ENCODE measurements at places on chromosomes 2 and 18.

DNA sequence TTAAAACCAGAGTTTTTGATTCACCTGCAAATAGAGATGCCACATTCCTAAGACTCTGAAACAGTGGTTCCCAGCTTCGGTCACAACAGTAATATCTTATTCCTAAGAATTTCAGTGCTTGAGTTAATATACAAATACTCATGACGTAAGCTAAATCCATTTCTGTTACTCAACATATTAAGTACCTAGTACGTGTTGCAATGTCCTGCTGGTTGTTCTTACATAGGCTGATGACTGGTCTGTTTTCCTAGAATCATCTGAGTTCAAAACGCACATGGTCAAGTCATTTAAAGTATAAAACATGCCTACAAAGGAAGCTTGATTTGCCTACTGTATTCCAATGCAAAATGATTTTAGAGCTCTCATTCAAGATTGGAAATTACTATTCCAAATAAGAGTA, 7.2 kb downstream of the NCL start:
- no peak for DNase-seq

GRCh38 chr2:75464348-75464946, 96.3 kb downstream of the EVA1A start:
- DNase-seq, result no peak

DNA sequence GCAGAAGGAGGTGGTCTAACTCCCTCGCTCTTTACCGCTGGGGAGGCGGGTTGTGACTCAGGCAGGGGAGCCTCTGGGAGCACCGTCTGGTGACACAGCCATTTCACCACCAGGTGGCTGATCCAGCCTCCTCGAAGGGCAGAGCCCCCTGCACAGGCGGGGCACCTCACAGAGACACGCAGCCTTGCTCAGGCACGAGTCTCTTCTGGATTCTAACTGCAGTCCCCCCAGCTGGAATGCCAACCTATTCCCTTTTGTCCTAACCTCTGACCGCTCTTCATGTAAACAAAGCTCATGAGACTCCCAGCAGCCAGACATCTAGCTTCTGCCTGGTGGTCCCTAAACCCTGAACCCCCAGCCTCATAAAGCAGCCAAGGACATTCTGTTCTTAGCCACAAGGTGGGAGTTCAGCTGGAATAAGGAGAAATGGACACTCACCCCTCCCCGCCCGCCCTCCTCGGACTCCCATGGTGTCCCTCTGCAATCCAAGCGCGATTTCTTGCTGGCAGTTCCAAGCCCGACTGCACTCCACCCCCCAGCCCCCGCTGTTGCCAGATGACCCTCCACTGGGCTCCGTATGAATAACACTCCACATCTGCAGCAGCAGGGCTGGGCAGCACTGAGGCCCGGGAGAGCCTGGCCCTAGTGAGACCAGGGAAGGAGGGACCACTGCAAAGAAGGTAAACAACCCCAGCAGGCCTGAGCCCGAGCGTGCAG, 84.3 kb downstream of the TNS1 start:
- DNase-seq, result no peak

DNA sequence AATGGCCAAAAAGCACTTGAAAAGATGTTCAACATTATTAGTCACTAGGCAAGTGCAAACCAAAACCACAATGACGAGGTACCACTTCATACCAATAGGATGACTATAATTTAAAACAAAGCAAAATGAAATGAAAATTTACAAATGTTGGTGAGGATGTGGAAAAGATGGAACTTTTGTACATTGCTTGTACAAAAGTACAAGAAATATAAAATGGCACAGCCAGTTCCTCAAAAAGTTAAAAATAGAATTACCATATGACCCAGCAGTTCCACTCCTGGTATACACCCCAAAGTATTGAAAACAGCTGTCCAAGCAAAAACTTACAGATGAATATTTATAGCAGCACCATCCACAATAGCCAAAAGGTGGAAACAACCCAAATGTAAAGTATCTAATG, 107.8 kb upstream of the XPO1 start:
- no peak for DNase-seq

DNA sequence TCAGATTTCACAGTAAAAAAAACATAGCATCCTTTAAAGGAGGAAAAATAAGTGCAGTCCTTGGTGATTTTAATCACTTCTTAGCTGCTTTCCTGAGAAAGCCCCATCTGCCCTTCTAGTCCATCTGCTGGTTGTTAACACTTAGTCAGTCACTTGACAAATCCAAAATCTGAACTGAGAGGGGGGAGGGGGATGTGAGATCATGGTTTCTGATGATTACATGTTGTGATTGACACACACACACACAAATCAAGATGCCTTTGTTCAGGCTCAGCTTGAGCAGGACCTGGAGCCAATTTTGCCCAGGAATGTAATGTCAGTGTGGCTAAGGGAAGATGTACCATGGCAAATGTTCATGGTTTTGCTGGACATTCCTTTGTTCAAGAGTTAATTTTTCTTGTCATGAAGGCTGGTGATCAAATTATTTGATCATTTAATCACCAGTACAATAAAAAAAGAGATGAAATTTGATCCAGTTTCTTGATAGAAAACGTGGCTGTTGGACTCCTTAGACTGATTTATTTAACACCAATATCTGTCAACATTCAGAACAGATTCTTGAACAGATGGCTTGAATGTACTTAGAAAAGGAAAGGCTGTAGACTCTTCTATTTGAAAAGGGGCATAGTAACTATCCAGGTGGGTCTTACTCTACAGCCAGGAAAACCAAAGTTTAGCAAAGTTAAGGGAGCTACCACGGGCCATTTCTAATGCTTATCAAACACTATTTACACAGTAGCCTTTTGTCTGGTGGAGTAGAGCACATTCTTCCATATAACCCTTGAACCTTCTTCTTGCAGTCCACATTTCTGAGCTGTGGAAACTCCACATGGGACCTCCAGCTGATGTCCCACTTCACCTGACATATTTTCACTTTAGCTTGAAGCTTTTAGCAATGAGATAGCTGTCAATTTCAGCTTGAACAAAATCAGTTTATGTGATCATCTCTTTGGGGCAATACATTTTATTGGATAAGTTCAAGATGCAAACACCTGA, 408.7 kb downstream of the PIK3C3 start:
- no peak for DNase-seq

DNA sequence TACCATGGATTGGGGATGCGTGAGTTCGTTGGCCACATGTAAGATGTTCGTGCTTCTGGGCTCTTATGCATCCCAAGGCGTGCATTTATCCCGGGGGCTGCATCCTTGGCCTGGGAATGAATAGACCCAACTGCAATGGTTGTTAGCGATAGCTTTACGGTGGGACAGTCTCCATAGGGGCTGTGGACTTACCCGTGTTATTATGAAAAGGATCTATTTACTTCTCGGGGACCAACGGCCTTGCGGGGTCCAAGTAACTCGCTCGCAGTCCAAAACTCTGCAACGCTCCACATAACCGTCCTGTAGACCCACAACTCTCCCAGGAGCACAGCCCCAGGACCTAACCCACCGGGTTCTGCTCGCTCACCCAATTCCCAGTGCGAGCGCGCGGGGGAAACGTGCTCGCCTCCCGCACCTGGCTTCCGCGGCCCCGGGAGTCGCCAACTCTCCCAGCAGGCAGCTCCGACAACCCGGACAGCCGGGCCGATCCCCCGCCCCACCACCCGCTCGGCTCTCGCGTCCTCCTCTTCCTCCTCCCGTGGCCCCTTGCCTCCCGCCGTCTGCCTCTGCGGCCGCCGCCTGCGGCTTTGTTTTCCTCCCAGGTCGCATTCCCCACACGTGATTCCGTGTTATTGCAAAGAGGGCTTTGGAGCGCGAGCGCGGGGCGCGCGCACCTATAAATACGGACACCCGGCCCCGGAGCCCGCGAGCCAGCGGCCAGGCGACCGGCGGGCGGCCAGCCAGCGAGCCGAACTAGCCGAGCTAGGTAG, at the start of gene CABLES1:
Gene CABLES1 (plus strand): TSS at position 706 of the 770 bp plus-strand sequence. CDS start 278 bp downstream, outside the sequence.
- no peak for DNase-seq

GRCh38 chr2:10909050-10909995, 2.4 kb upstream of the KCNF1 start:
- DNase-seq, result no peak

DNA sequence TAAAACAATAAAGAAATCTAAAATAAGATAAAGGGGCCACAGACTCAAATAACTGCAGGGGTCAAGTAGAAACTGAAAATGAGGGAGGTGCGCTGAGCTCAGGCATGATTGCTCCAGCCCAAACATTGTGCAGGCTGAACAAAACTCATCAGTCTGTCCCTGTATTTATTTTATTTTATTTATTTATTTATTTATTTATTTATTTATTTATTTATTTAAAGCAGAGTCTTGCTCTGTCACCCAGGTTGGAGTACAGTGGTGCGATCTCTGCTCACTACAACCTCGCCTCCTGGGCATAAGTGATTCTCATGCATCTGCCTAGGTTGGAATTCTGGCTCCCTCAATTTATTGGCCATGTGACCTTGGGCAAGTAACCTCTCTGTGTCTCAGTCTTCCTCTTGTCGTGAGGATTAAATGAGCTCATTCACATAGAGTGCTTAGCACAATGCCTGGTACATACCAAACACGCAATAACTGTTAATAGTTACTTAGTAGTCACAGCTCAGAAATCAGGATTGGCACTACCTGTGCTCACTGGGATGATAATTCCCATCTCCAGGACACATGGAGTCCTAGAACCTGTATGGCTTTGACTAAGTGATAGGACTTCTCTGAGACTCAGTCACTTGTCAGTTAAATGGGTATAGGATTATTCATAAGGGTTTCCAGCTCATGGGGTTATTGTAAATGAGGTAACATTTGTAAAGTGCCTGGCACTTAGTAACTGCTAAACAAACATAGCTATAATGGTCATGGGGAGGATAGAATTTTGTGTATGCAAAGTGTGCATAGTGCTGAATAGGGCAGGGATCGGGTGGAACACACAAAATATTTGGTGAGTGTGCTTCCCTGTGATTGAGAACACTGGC, 6.0 kb downstream of the SPEG start:
- DNase-seq, result no peak

GRCh38 chr18:8974279-8974678, 128.2 kb upstream of the NDUFV2 start:
- DNase-seq, result no peak
